ENCODE measurements at places on chromosomes 6 and 20. TPM values are rescaled to one million over a fixed set of nuclear protein-coding genes. Genes with fewer than 3 reads are reported as not detected.

DNA sequence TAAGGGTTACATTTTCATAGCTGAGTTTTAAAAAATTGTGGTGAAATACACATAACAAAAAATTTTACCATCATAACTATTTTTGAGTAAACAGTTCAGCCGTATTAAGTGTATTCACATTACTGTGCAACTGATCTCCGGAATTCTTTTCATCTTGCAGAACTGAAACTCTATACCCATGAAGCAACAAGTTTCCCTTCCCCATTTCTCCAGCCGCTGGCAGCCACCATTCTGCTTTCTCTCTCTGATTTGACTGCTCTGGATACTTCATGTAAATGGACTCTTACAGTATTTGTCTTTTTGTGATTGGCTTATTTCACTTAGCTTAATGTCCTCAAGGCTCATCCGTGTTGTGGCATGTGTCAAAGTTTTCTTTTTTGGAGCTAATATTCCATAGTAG lies 341.6 kb downstream of the QKI start:
- no peaks in the 10 kb centered on the region for H3K36me3 ChIP-seq
- no peak overlapping the region for H3K27ac ChIP-seq
- no peak for DNase-seq
- H3K4me3 ChIP-seq = no peak overlapping the region

The MCCD1 gene
- total RNA-seq = not detected

DNA sequence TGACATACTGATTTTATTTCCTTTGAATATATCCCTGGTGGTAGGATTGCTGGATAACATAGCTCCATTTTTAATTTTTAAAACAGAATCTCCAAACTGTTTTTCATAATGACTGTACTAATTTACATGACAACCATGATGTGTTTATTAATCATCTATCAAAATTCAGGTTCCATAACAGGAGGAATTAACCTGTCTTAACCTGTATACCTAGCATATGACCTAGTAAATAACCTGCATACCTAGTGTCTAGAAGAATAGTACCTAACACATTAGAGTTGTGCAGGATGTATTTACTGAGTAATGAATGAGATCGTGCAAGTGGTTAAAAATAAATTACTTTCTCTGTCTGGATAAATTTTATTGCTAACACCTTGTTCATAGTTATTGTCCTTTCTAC lies 45.8 kb upstream of the ARHGAP18 start:
- DNase-seq = no peak
- peaks cover 3% of the 10 kb centered on the region for H3K4me1 ChIP-seq
- no peak overlapping the region for H3K27ac ChIP-seq
- H3K4me3 ChIP-seq = no peak overlapping the region
- no peaks in the 10 kb centered on the region for H3K36me3 ChIP-seq

DNA sequence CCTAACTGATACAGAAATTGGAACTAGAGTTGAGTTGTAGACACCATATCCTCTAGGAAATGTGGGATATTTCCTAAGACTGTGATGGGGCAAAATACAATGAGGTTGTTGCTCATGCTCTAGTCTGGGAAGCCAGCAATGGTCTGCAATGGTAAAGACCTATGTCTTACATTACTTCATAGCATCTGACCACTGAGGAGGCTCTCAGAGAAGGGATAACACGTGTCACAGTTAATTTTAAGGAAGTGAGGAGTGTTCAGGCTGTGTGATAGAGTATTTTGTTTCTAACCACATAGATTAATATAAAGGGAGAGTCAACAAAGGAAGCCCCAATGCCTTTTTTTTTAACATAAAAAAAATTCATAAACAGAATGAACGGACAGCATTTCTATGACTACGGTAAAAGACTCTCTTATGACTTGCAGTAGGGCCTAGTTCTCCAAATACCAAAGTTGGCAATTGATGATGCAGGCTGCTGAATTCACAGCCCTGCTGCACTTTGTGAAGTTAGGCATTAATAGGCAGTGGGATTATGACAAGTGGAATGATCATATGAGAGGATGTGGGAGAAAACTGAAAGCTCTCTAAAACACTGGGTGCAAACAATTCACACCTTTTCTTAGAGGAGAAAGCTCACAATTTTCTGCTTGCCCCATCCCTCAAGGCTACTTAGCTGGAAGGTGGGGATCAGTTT lies 13.7 kb downstream of the KCNS1 start:
- H3K27me3 ChIP-seq = no peaks in the 10 kb centered on the region
- DNase-seq = no peak
- no peak overlapping the region for H3K27ac ChIP-seq
- peaks cover 37% of the 10 kb centered on the region for H3K36me3 ChIP-seq

DNA sequence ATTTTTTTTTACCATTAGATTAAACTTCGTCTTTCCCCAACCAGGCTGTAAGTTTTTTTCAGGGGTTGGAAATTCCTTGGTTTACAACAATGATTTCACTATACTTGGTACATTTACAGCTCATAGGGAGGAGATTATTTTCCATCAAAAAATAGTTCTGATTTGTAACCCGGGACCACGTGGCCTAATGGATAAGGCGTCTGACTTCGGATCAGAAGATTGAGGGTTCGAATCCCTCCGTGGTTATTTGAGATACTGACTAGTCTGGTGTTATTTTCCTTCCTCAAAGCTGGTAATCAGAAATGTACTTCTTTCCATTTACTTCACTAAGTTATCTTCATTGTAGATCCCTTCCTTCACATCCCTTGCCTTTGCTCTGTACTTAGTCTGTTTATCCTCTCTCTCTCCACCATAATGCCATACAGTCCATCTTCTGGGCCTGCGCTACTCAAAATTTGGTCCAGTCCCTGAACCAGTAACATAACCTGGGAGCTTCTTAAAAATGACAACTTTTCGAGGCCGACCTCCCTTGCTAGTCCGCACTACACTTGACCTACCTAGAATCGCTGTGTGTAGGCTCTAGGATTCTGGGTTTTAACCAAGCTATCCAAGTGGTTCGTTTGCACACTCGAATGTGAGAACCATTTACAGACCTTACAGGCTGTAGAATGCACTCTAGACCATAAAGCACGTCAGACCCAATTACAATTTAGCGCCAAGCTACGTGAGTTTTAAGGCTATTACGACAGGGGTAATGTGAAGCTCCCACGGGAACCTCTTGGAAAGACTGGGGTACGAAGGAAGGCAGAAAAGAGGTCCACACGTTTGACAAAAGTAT lies 42.1 kb upstream of the BTN3A2 start:
- H3K27ac ChIP-seq = no peak overlapping the region
- H3K27me3 ChIP-seq = peaks cover 15% of the 10 kb centered on the region
- H3K4me1 ChIP-seq = peaks cover 16% of the 10 kb centered on the region
- H3K36me3 ChIP-seq = no peaks in the 10 kb centered on the region
- peak overlapping the region; percentile 47 for H3K4me3 ChIP-seq
- DNase-seq = no peak

DNA sequence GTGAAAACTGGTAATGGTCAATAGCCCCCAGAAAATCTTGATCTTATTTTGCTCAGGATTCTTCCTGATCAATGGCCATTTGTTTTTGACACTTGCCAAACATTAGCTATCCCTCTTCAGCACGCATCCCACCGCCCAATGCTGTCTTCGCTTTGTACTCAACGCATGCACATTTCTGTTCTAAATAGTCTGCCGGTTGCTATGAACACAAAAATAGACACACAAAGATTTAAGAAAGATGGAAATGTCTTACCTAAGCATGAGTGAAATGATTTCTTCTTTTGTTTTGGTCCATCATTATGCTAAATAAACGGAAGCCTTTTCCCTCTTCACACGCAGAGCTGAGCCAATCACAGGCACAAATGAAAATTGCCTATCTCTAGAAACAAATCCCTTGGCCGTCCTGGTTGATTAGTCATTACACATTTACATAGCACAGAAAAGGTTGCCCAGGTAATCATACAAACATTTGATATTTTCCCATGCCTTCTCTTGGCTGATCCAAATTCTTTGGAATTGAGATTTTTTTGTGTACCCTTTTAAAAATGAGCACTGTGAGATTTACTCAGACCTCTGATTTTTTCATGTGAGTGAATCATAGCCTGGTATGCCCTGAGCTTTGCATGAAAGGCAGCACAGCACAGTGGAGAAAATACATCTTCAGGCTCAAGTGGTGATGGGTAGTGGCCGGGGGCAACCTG lies 70.5 kb upstream of the FAM184A start:
- no peak overlapping the region for H3K4me3 ChIP-seq
- DNase-seq = no peak
- no peak overlapping the region for H3K27ac ChIP-seq
- H3K4me1 ChIP-seq = peaks cover 9% of the 10 kb centered on the region

GRCh38 chr6:70821751-70822150 lies 135.1 kb downstream of the B3GAT2 start:
- H3K4me3 ChIP-seq = no peak overlapping the region
- no peaks in the 10 kb centered on the region for H3K36me3 ChIP-seq
- no peaks in the 10 kb centered on the region for H3K4me1 ChIP-seq
- no peaks in the 10 kb centered on the region for H3K27me3 ChIP-seq
- no peak for DNase-seq
- no peak overlapping the region for H3K27ac ChIP-seq

DNA sequence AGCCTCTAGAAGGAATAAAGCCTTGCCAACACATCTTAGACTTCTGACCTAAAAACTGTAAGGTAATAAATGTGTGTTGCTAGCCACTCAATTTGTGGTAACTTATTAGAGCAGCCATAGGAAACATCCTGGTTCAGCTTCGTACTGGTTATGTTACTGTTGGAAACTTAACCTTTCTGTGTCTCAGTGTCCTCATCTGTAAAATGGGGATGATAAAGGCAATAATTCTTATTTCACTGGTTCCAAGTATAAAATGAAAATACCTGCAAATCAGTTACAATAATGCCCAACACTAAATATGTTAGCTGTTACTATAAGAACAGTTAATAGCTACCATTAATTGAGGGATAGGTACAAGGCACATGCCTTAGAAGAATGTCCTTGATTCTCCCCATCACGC lies 14.3 kb upstream of the RBPJL start:
- peaks cover 11% of the 10 kb centered on the region for H3K4me1 ChIP-seq
- H3K27ac ChIP-seq = no peak overlapping the region
- H3K36me3 ChIP-seq = no peaks in the 10 kb centered on the region
- H3K4me3 ChIP-seq = no peak overlapping the region
- no peak for DNase-seq

GRCh38 chr6:110810896-110811586 lies 4.2 kb downstream of the CDK19 start:
- H3K4me3 ChIP-seq = no peak overlapping the region
- no peak for DNase-seq
- H3K27ac ChIP-seq = peak overlapping the region; percentile 23
- no peaks in the 10 kb centered on the region for H3K27me3 ChIP-seq
- H3K4me1 ChIP-seq = peaks cover 8% of the 10 kb centered on the region

DNA sequence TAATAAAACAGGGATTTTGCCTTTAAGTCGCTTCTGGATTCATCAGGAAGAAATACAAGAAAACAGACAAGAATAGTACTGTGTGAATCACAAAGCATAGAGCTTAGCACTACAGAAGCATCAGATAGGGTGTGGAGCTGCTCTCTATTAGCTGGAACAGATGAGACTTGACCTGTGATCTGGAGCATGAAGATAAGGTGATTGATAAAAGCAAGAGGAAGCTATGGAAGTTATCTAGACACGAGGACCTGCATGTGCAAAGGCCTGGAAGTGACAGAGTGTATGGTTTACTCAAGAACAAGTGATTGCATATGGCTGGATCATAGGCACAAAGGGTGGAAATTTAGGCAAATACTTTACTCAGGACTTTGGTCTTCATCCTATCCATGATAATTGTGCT lies 112.9 kb upstream of the MLIP start:
- no peaks in the 10 kb centered on the region for H3K4me1 ChIP-seq
- no peaks in the 10 kb centered on the region for H3K27me3 ChIP-seq
- H3K27ac ChIP-seq = no peak overlapping the region
- H3K36me3 ChIP-seq = no peaks in the 10 kb centered on the region

DNA sequence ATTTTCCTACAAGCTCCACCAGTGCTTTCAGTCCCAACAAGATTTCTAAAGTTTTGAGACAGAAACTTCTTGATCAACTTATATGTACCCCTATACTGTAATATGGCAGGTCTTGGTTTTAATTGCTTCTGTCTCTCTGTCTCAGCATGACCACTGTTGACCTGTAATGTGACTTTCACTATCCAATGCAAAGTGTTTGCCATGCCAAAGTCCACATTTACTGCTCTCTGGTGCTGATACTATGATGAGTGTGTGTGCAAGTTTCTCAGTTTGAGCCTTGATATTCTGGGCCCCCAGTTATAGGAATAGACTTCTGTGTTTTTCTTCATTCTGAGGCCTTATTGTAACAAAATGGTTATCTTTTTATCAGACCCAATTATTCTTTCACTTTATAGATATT lies 45.8 kb downstream of the OR2J2 start:
- no peak overlapping the region for H3K4me3 ChIP-seq
- no peaks in the 10 kb centered on the region for H3K36me3 ChIP-seq
- no peaks in the 10 kb centered on the region for H3K27me3 ChIP-seq
- no peak for DNase-seq

GRCh38 chr6:149545754-149546471 lies at the start of gene PPIL4:
Gene PPIL4, minus strand, starts transcription at chr6:149546043. Its CDS starts 38 bp downstream, at chr6:149546005.
- peaks cover 15% of the 10 kb centered on the region for H3K4me1 ChIP-seq
- H3K27ac ChIP-seq = peak within 1 kb of the TSS; percentile 99
- H3K27me3 ChIP-seq = no peaks in the 10 kb centered on the region
- peaks cover 2% of the 10 kb centered on the region for H3K36me3 ChIP-seq
- DNase-seq = peak; percentile 99
- H3K4me3 ChIP-seq = peak within 1 kb of the TSS; percentile 99

DNA sequence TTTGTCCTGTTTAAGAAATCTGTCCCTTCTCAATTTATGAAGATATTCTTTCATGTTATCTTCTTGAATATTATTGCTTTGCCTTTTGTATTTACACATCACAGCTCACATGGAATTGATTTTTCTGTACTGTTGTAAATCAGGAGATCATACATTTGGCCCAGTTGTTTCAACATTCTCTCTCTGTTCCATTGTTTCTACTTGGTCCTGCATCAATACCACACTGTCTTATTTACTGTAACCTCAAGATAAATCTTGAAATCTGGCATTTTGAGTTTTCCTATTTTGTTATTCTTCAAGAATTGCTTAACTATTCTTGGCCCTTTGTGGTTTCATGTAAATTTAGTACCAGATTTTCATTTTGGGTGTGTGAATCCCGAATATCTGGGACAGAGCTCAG lies 121.7 kb upstream of the CCN2 start:
- no peaks in the 10 kb centered on the region for H3K36me3 ChIP-seq
- DNase-seq = no peak
- no peak overlapping the region for H3K4me3 ChIP-seq
- no peaks in the 10 kb centered on the region for H3K4me1 ChIP-seq
- no peak overlapping the region for H3K27ac ChIP-seq
- no peaks in the 10 kb centered on the region for H3K27me3 ChIP-seq

The HLA-DQB1 gene
- 25.5 TPM for total RNA-seq

- H3K27me3 ChIP-seq = no peaks in the 10 kb centered on the region
- no peak for DNase-seq
- no peak overlapping the region for H3K4me3 ChIP-seq
- H3K27ac ChIP-seq = no peak overlapping the region
- no peaks in the 10 kb centered on the region for H3K36me3 ChIP-seq
These were observed 43.5 kb upstream of the APCDD1L start for GRCh38 chr20:58558486-58559367.

DNA sequence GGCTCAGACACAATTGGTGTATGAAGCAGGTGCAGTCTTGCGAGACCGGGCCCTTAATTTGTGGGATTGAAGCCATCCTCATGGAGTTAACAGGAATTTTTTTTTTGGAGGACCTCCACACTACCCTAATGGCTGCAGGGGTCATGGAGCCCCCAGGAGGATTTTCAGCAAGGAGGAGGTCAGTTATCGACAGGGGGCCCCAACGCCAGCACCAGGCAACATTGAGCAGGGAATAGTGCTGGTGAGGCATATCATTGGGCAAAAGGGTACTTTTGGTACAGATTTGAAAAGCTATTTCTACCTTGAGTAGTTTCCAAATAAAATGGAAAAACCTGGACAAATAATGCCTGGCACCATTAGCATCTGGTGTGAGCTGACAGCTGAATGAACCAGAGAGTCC lies 6.7 kb downstream of the FAM50B start:
- DNase-seq = no peak
- H3K36me3 ChIP-seq = no peaks in the 10 kb centered on the region
- no peak overlapping the region for H3K27ac ChIP-seq
- no peaks in the 10 kb centered on the region for H3K27me3 ChIP-seq

Measured in natural killer cell (primary cell).